ENCODE measurements at places on chromosomes 2 and 18.

GRCh38 chr2:165083326-165083725, 120.5 kb downstream of the SCN3A start:
- DNase-seq = no peak

- DNase-seq = no peak
These were observed 95.8 kb downstream of the SLC25A12 start for GRCh38 chr2:171798156-171798820.

- no peak for DNase-seq
These were observed 41.9 kb downstream of the CLIP4 start for GRCh38 chr2:29157131-29157530.

- no peak for DNase-seq
These were observed 117.9 kb upstream of the ID2 start for GRCh38 chr2:8563814-8564474.

- DNase-seq = no peak
These were observed 38.9 kb upstream of the GMCL1 start for GRCh38 chr2:69790601-69790959.

DNA sequence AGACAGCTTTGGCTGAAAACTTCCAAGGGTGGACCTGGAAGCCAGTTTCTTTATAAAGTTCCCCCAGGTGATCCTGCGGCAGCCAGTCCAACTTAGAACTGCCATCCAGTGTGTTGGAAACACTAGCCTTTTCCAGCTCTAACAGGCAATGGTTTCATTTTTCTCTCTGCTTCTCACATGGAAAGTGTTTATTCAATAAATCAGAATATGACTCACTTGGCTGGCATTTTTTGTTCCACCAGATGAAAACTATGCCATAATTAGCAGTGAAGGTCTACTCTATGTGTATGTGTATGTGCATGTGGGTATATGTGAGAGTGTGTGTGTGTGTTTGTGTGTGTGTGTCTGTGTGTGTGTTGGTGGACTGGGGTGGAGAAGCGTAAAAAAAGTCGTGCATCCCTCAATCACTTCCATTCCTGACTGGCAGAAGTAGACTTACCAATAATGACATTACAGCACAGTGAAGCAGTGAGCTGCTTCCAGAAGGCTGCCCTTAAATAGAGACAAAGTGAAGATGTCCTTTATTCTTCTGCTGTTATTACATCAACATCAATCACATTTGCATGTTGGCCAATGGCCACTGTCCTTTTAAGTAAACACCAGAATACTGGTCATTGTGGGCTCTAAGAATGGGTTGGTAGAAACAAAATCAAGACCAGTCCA, 90.9 kb upstream of the SETBP1 start:
- DNase-seq = no peak

DNA sequence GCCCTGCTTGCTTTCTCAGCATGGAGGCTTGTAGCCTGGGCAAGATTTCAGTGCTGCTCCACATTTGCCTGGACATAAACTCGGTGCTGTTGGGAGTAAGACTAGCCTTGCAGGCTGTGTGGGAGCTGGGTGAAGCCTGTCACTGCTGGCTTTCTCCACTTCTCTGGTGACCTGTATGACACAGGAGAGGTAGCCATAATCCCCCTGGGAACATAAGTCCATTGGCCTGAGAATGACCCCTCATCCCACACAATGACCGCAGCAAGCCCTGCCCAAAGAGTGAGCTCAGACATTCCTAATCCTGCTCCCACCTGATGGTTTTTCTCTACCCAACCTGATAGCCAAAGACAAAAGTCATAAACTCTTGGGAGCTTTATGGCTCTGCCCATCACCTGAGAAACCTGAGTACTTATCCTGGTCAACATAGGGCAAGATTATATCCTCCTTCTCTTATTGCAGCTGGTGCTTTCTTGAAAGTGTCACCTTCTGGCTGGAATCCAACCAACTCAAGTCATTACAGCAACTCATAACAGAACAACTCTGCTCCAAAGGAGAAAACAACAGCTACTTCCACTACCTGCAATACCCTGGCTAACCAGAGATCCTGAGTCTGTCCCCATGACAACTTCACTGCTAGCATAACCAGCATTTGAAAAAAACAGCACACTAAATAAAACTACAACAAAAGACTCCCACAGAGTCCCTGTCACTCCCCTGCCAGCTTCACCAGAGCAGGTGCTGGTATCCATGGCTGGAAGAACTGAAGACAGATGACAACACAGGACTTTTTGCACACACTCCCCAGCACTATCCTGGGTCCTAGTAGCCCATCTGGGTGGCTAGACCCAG, 834.4 kb upstream of the DDX18 start:
- DNase-seq = no peak

GRCh38 chr2:114488841-114489530, 46.5 kb downstream of the DPP10 start:
- no peak for DNase-seq

- DNase-seq = no peak
These were observed 20.9 kb downstream of the MAP4K3 start for GRCh38 chr2:39416140-39416539.

- DNase-seq = no peak
These were observed 41.3 kb upstream of the GBX2 start for GRCh38 chr2:236209535-236209934.

DNA sequence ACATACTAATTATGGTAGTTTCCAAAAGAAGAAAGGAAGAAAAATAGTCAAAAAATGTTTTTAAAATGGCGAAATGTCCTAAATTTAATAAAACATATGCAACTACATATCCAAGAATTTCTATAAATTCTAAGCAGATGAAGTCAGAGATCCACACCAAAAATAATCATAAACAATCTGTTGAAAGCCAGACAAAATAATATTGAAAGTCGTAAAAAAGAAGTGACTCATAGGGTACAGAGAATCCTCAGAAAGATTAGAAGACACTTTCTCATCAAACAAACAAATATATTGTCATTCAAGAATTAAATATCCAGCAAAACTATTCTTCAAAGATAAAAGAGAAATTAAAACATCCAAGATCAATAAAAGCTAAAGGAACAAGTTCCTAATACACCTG, 281.4 kb upstream of the ZNF804A start:
- no peak for DNase-seq

DNA sequence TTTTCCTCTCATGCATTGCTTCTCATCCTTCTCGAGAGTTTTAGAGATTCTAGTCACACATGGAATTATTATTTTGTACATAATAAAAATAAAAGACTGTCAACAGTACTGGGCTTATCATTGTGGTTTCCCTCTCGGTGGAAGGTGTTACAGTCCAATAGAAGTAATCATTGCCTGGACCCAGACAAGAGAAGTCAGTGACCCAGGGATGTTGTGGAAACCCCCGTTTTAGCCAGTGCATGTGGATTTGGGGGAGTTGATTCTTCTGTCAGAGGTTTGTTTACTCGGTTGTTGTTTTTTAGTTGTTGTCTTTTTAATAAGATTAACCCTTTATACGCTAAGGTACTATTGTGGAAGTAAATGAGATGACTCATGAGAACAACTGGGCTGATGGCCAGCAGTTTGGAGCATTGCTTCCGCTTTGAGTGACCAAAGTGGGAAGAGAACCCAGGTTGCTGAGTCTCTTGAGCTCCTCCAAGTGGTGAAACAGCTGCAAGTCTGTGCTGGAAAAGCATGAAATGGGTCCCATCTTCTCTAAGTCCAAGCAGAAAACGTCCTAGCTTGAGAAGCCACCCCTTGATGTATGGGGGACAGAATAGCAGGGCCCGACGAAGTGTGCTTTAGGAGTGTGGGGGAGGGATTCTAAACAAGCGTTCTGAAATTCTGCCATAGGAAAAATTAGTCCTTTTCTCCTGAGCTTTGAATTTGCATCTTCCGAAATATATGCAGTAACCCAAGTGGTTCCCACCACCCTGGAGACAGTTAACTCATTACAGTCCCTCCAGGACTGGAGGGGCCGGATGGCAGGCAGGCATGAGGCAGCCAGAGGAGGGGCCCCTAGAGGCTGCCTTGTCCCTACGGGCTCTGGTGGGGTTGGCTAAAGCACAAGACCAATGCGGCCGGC, 61.8 kb upstream of the GPR45 start:
- peak; percentile 5 for DNase-seq

GRCh38 chr2:9112079-9112721, 94.4 kb upstream of the ASAP2 start:
- DNase-seq = no peak

GRCh38 chr2:172293952-172294351, 133.4 kb upstream of the ITGA6 start:
- no peak for DNase-seq

DNA sequence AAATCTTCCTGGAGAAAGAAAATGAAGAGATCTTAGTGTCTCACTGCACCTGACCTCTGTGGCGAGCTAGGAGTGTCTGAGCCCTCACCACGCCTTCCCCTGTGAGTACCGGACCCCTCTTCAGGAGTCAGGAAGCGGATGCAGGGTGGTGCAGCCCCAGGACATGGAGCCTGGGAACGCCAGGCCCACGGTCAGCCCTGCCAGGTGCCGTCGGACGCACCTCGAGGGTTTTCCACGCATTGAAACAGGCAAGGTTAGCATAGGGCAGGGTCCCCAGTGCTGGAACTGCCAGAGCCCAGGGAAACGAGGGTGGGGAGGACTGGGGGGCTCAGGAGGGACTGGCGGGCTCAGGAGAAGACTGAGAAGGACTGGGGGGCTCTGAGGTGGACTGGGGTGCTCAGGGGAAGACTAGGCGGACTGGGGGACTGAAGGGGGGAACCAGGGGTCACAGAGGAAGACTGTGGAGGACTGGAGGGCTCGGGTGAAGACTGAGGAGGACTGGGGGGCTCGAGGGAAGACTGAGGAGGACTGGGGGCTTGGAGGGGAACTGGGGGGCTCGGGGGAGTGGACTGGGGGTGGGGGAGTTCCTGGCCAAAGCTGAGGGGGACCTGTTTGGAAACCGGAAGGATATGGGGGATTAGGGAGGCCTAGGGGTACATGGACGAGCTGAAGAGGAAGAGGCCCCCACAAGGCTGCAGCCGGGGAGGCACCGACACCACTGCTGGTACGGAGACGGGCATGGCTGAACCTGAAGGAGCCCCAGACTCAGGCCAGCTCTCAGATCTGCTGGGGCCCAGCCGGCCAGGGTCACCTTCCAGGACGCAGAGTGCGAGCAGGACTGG, 65.2 kb upstream of the SNTG2 start:
- no peak for DNase-seq

DNA sequence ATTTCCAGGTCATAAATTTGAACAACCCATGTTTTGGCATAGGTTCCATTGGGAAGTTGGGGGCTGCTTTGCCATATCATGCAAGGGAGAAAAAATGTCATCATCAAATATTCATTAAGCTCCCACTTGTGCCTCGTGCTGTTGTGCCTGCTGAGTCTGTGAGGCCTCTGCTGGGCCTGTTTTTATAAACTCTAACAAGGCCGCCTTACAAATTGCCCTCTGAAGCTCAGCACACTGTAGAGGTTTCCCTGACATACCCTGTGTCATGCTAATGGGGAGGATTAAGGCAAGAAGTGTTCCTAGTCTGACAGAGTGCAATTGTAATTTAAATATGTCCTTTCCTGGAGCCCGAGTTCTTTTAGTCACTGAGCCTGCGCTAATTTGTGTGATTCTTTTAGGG, 17.6 kb downstream of the OSBPL6 start:
- no peak for DNase-seq

GRCh38 chr2:159091381-159091780, 122.9 kb downstream of the TANC1 start:
- no peak for DNase-seq

DNA sequence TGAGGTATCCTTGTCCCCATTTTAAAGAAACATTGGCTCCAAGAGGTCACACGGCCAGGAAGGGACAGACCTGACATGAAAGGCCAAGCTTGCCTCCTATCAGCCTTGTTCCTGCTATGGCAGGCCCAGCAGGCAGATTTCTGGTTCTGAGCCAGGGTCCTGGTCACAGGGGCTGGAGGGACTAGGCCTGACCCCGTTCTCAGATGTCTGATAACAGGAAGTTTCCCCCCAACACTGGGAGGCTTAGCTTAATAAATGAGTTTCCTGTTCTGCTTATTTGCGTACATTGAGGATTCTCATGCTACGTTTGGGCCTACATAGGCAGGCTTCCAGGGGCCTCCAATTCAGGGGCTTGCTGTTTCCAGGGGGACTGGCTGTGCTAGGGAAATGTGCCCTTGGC, 107.8 kb upstream of the LTBP1 start:
- no peak for DNase-seq

Data from NCI-H1694 treated with DMSO at 0.1 percent for 48 hours (cell line).